DND-41 (cell line): ENCODE measurements at places on chromosomes 3 and 15.

DNA sequence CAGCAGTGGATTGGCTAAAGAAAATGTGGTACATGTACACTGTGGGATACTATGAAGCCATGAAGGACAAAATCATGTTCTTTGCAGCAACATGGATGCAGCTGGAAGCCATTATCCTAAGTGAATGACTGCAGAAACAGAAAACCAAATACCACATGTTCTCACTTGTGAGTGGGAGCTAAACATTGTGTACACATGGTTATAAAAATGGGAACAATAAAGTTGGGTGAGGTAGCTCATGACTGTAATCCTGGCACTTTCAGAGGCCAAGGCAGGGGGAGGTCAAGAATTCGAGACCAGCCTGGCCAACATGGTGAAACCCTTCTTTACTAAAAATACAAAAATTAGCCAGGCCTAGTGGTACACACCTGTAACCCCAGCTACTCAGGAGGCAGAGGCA is 3.6 kb upstream of the OR4F6 start:
- DNase-seq: no peak
- H3K4me3 ChIP-seq: no peak overlapping the region
- no peak overlapping the region for H3K27ac ChIP-seq
- peaks cover 7% of the 10 kb centered on the region for H3K27me3 ChIP-seq
- no peaks in the 10 kb centered on the region for H3K4me1 ChIP-seq
- no peaks in the 10 kb centered on the region for H3K36me3 ChIP-seq

GRCh38 chr15:69979783-69980182 is 117.9 kb downstream of the TLE3 start:
- DNase-seq: no peak
- no peak overlapping the region for H3K4me3 ChIP-seq
- H3K4me1 ChIP-seq: no peaks in the 10 kb centered on the region
- no peaks in the 10 kb centered on the region for H3K36me3 ChIP-seq

DNA sequence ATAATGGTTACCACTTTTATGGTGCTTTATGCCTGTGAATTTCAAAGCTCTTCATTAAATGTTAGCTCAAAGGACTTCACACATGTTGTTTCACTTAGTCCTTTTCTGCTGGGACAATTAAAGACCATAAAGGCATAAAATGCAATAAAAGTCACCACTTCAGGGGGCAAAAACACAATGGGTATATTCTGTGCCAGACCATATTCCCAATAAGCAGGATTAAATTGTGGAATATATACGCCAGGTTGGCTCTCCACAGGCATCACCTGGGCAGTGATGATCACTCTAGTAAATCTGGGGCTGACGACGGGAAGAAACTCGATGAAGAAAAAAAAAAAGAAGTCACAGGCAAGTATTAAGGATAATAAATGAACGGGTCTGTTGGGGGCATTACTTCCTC is 370.2 kb upstream of the CNTN4 start:
- H3K27me3 ChIP-seq: no peaks in the 10 kb centered on the region
- H3K36me3 ChIP-seq: no peaks in the 10 kb centered on the region
- no peaks in the 10 kb centered on the region for H3K4me1 ChIP-seq
- no peak overlapping the region for H3K4me3 ChIP-seq
- no peak for DNase-seq

DNA sequence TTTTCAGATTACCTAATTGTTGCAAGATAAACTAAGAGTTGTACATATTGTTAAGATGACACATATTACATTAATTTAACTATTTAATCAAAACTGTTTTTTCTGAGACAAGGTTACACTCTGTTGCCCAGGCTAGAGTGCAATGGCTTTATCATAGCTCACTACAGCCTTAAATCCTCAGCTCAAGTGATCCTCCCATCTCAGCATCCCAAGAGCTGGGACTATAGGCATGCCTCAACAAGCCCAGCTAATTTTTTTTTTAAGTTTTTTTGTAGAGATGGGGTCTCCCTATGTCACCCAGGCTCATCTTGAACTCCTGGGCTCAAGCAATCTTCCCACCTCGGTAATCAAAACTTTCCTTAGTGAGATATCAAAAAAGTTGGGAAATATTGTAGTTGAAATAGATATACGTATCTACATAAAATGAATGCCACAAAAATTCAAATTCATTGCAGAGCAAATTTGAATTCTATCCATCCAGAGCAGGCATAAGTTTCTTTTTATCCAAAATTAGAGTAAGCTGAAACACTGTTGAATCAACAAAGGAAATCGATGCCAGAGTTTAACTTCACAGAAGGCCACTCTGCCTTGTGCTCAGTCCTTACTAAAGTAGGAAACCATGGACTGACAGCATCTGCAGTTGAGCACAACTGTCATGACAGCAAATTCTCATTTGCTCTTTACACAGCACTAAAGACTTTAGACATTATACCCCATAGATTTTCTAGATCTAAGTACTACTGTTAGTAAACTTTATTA is 15.5 kb downstream of the ATOSA start:
- H3K4me1 ChIP-seq: no peaks in the 10 kb centered on the region
- no peak for DNase-seq
- no peak overlapping the region for H3K27ac ChIP-seq
- peaks cover 7% of the 10 kb centered on the region; the same call in 1 of the 2 replicates for H3K36me3 ChIP-seq

DNA sequence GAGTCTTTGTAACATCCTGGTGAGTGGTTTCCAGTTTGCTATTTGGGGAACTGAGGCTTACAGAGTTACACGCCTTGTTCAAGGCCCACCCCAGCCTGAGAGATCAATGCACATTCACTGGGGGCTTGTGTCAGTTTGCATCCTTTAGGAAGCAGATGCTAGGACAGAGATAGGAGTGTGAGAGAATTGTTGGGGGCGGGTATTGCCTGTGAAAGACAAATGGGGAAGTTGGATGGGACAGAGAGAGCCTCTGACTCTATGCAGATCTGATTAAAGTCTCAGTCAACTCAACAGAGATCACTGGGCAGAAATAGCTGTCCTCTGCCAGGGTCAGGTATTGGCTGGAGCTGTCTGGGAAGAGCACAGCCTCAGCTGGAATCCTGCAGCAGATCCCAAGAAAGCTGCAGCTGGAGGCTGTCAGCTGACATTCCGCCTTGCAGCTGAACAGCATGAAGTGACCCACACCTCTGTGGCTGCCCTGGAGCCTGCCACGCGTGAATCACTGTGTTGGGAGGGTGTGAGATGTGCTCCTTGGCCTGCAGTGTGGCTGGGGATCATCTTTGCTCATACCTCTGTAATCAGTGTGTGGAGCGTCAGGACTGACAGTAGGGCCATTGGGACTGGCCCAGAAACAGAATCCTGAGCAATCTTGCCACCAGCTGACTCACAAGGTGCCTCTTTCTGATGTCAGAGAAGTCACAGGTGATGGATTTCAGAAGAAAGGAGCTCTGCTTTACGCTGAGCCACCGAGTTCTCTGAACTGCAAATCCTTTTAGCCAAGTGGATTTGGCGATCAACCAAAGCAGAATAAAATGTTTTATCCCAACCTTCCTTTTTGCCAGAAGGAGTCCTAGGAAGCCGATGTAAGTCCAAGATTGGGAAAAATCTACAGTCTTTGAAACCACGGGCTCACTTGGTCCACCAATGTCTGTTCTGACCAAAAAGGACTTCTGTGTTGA is 284.1 kb upstream of the LRRFIP2 start:
- DNase-seq: no peak
- peaks cover 32% of the 10 kb centered on the region for H3K27me3 ChIP-seq
- no peak overlapping the region for H3K27ac ChIP-seq
- H3K4me3 ChIP-seq: no peak overlapping the region
- no peaks in the 10 kb centered on the region for H3K36me3 ChIP-seq

GRCh38 chr3:150920236-150920635 is 15.0 kb upstream of the MINDY4B start:
- no peak overlapping the region for H3K27ac ChIP-seq
- DNase-seq: no peak
- no peaks in the 10 kb centered on the region for H3K4me1 ChIP-seq
- peaks cover 19% of the 10 kb centered on the region for H3K27me3 ChIP-seq

DNA sequence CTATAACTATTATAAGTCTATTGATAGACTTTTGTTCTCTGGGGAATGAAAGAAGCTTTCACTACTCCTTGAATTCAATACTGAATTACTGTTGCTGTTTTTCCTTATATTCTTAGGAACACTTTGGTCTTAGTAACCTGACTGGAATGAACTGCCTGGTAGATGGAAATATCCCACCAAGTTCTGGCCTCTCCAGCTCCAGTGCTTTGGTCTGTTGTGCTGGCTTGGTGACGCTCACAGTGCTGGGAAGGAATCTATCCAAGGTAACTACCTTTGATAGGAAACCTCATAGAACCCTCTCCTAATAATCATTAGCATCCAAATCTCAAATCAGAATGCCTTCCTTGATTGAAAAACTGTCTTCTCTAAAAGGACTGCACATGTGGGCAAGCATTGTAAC is 69.1 kb downstream of the GALK2 start:
- H3K27me3 ChIP-seq: no peaks in the 10 kb centered on the region
- no peak overlapping the region for H3K4me3 ChIP-seq
- H3K4me1 ChIP-seq: peaks cover 10% of the 10 kb centered on the region; the same call in 1 of the 2 replicates
- peaks cover 33% of the 10 kb centered on the region for H3K36me3 ChIP-seq
- DNase-seq: no peak

DNA sequence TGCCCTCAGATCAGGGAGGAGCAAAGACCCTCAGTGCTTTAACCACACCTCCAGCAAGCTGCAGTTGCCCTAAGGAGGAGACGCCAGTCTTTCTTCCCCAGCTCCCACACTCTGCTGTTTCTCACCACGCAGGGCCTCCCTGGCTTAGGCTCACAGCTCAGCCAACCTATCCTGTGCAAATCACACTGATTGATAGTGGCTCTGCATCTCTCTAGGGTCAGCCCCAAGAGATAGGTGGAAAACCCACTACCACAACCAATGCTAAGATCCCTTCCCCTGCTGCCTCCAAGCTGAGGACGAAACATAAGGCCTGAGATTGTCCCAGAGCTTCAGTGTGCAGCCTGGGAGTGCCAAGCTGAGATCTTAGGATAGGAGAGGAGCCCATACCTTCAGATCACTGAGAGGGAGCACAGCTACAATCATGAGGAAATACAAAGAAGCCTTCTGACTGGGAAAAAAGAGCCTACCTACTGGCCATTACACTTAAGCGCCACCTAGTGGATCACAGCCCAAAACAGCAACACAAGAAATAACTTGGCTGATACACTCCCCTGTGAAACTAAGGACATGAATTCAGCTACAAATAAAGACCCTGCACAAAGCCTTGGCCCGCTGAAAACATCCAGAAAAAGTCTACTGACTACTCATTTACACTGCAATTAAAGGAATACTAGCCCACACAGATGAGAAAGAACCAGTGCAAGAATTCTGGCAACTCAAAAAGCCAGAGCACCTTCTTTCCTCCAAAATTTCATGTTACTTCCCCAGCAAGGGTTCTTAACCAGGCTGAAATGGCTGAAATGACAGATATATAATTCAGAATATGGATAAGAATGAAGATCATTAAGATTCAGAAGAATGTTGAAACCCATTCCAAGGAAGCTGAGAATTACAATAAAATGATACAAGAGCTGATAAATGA is 271.5 kb upstream of the DCBLD2 start:
- no peak overlapping the region for H3K4me3 ChIP-seq
- peak; percentile 65 for DNase-seq
- no peak overlapping the region for H3K27ac ChIP-seq
- H3K4me1 ChIP-seq: no peaks in the 10 kb centered on the region
- no peaks in the 10 kb centered on the region for H3K36me3 ChIP-seq

- no peak for DNase-seq
- H3K4me1 ChIP-seq: no peaks in the 10 kb centered on the region
Measured at GRCh38 chr3:101193957-101194356, 126.4 kb downstream of the IMPG2 start.

DNA sequence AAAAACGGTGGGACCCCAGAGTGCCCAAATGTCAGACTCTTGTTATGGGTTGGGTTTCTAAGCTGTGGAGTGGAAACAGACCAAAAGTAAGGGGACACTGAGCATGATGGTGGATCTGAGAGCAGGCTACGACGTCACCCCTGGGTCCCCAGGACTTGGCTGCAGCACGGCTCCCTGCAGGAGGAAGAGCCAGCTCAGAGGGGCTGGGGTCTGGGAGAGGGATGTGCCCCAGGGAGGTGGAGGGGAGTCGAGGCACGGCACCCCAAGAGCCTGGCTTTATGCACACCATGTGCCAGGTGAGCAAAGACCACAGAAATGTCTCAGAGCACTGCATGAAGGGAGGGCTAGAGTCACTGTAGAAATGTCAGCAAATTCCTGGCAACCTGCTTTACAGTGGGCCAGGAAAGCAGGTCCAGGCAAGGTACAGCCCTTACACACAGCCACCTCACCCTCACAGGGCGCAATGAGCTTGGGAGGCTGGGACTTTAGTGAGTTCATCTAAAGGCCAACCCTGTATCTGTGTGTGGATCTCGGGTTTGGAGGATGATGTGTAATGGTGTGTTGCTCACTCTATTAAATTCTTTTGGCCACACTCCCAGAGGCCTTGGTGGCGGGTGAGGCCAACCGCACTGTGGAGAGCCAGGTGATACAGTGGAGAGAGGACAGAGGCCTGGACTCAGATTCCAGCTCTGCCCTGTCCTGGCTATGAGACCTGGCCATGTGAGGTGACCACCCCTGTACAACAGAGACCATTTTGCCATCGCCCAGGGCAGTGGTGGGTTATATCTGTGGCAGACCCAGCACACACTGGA is 14.1 kb downstream of the CTSH start:
- H3K4me3 ChIP-seq: no peak overlapping the region
- H3K27me3 ChIP-seq: no peaks in the 10 kb centered on the region
- H3K36me3 ChIP-seq: peaks cover 11% of the 10 kb centered on the region; the same call in 1 of the 2 replicates
- no peak overlapping the region for H3K27ac ChIP-seq

- H3K27ac ChIP-seq: no peak overlapping the region
- no peaks in the 10 kb centered on the region for H3K4me1 ChIP-seq
- no peak for DNase-seq
- no peaks in the 10 kb centered on the region for H3K27me3 ChIP-seq
Measured at GRCh38 chr3:128442070-128442469, 24.6 kb downstream of the DNAJB8 start.

DNA sequence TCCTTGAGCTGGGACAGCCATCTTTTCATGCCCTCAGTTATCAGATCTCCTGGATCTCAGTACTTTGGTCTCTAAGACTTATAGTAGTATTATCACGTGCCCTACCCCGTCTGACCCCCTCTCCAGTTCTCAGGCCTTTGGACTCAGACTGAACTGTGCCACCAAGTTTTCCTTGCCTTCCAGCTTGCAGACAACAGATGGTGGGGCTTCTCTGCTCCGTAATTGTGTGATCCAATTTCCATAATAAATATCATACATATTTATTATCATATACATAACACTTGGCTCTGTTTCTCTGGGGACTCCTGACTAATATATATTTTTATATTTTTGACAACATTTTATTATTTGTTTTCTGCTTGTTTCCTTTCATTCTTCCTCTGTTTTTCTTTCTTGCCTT is 458.8 kb upstream of the SEMA6D start:
- H3K27ac ChIP-seq: no peak overlapping the region
- no peaks in the 10 kb centered on the region for H3K4me1 ChIP-seq
- no peak overlapping the region for H3K4me3 ChIP-seq
- no peaks in the 10 kb centered on the region for H3K36me3 ChIP-seq
- DNase-seq: no peak

DNA sequence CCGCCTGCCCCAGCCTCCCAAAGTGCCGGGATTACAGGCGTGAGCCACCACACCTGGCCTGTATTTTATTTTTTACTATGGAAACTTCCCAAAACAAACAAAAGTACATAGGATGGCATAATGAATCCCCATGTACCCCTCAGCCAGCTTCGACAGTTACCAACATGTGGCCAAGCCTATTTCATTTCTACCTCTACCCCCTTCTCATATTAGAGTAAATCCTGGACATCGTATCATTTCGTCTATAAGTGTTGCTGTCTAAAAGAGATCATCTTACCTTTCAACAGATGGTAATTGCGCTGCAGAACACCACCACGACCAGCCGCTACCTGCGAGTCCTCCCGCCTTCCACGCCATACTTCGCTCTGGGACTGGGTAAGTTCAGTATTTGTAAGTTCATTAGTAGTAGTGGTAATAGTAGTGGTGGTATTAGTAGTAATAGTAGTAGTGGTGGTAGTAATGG is 44.9 kb downstream of the DLEC1 start:
- H3K36me3 ChIP-seq: no peaks in the 10 kb centered on the region
- DNase-seq: no peak
- H3K4me1 ChIP-seq: no peaks in the 10 kb centered on the region
- no peak overlapping the region for H3K4me3 ChIP-seq
